Thyroid gland (tissue), 4 donors: ENCODE measurements at places on chromosomes 2 and 18.

DNA sequence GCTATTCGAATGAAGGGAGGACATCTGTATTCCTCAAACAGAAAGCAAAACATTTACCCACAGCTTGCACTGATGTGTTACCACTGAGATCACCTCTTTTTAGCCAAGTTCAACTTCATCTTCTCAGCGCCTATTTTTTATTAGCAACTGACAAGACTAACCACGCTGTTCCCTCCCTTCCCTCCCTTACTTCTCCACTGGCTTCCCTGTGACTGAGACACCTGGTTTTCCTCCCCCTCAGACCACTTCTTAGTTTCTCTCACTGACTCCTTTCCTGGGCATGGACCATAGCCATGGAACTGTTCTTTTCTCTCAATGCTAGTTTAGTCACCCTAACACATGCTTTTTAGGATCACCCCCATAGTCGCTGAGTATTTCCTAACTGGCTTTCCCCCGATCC is 3.3 kb downstream of the L3MBTL4 start:
- DNase-seq = no peak

- DNase-seq = peak; percentile 24
Observed at GRCh38 chr2:233061591-233062450, 1.7 kb downstream of the INPP5D start.

- peak; percentile 27 for DNase-seq
Observed at GRCh38 chr18:51668101-51668500, 470.6 kb upstream of the MEX3C start.

DNA sequence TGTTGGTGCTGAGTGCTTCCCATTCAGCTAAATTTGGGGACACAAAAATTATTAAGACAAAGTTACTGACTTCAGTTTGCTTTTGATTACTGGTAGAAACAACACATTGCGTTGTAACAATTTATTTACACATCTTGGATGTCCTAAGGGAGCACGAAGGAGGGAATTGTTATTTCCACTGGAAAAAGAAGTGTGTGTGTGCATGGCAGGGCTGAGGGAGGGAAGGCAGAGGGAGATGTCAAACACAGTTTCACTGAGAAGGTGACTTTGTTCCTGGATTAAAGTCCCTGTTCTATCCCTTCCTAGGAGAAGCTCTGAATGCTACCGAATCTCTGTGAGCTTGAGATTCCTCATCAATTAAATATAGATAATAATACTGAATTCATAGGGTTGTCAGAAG is 3.8 kb upstream of the CDH20 start:
- no peak for DNase-seq

DNA sequence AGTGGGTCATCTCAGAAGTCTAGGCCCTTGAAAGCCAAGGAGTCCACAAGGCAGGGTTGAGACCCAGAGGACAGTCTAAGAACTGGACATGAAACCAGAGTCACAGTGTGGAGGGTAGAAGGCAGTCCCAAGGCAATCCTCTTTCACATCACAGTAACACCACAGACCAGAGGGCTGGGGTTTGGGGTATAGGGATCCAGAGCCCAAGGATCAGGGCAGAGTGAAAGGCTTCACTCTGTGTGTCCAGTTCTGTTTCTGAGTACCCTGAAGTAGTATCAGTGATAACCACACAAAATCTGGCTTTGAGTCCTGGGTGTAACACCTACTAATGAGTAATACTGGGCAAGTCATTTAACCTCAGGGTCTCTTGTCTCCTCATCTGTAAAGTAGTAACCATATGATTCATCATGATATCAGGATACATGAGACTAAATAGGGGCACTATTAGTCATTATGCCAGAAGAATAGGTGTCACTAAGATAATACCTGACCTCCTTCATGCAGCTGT is 91.0 kb downstream of the ICA1L start:
- DNase-seq = no peak

GRCh38 chr2:219406861-219407230 is 11.3 kb upstream of the DES start:
- DNase-seq = no peak

GRCh38 chr2:844715-845114 is 105.9 kb upstream of the SNTG2 start:
- DNase-seq = no peak

DNA sequence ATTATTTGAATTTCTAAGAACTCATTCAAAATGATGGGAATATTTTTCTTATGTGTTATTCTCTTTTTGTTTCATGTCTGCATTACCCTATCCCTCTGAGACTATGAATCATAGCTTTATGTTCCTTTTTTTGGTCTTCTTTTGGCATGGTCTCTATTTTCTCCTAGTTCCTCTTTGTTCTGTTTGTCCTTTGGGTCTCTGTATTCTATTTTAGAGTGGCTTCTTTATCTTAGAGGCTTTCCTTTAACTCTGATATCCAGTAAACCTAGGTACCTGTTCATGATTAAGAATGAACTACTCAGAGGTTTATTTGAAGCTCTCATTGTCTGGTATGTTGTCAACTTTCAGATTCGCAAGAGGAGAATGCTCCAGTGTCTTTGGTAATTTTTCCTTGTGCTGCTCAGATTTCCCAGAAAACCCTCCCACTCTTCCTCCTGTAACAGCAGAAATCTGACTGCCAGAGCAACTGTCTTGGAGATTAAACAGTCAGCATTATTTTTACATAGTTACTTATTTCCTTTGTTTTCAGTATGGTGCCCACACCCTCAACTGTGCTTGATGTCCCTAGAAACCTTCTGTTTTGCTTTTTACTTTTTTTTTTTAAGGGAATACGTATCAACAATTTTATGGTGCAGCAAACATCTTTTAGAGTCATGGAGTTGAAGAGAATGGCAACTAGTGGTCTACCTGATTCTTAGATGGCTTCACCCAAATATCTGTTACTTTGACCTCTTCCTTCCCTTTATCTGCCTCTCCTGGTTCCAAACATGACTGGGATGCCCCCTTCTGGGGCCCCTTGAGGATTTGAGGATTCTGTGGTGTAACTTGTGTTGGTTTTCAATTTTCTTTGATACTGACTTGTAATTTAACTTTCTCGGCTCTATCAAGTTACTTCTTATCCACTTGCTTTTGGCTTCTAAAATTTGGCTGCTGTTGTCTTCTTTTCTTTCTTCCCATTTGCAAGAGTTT is 92.0 kb downstream of the DPP10 start:
- no peak for DNase-seq

DNA sequence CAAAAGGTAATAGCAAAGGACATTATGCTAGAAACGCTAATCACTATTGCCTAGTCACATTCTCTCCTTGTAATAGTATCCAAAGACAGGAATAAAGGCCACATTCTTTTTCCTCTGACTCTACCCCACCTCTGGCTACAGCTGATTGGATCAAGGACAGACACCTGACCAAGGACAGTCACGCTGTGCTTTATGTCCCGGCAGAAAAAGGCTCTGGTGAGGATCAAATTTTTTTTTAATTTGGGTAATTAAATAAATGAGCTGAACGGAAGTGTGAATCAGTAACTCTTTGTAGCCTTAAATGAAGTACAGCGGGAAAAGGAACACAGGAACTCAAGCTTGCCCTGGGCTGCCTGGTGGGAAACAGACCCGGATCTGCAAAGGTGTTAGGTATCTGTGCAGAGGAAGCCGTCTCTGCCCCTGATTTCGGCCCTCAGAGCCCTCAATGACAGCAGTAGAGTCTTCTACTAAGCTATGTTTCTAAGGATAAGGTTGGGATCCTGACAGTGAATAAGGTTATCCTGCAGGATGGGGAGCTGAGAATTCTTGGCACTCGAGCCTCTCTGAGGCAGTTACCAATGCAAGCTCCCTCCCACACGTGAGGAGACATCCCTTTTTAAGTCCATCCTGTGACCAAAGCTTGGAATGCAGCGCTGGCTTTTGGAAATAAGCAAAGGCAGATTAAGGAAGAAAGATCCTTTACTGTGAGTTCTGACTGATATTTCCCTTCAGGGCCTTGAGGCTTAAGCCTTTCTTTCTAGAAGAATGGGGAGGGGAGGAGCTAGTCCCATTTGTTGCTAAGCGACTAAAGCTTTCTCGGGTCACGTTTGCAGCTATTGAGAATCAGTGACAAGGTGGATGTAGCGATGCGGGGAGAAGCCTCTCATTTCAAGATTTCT is 37.8 kb upstream of the IKZF2 start:
- DNase-seq = peak; percentile 40

- DNase-seq = peak; percentile 47
Observed at GRCh38 chr18:6885992-6886796, 156.7 kb downstream of the ARHGAP28 start.

DNA sequence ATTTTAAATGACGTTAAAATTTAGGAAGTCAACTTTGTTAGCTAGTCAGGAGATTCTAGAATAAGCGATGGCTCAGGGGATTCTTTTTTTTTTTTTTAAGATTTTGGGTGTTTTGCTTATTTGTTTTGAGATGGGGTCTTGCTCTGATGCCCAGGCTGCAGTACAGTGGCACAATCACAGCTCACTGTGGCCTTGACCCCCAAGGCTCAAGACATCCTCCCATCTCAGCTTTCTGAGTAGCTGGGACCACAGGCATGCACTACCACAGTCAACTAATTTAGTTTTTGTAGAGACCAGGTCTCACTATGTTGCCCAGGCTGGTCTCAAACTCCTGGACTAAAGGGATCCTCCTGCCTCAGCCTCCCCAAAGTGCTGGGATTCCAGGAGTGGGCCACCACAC is 16.9 kb downstream of the ATL2 start:
- DNase-seq = no peak

DNA sequence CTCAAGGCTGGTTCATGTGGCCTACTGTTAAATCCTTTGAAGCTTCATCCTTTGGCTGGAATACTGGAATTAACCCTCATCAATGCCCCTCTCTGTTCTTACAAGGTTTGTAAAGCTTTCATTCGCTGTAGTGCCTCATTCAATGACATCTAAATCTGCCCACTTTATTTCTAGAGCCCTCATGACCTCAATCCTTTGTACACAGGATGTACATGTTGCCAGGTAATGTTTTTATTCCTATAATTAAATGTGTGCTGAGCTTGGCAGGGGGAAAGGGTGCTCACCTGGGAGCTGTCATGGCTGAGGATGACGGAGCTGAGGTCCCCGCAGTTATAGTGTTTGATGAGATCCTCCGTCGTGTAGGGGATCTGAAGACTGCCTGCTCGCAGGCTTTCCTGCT is 39.3 kb downstream of the TRABD2A start:
- no peak for DNase-seq

GRCh38 chr2:175461839-175462238 is 280.3 kb upstream of the ATP5MC3 start:
- no peak for DNase-seq

GRCh38 chr2:88190808-88191721 is 20.9 kb downstream of the THNSL2 start:
- peak; percentile 2 for DNase-seq
